Esophagus muscularis mucosa (tissue), 4 donors: ENCODE measurements at places on chromosomes 2 and 18. TPM values are rescaled to one million over a fixed set of nuclear protein-coding genes. Genes with fewer than 3 reads are reported as not detected.

GRCh38 chr2:168699844-168700417, 102.5 kb upstream of the NOSTRIN start:
- DNase-seq, result peak; percentile 94

Gene SNX17
- 110 TPM for total RNA-seq

DNA sequence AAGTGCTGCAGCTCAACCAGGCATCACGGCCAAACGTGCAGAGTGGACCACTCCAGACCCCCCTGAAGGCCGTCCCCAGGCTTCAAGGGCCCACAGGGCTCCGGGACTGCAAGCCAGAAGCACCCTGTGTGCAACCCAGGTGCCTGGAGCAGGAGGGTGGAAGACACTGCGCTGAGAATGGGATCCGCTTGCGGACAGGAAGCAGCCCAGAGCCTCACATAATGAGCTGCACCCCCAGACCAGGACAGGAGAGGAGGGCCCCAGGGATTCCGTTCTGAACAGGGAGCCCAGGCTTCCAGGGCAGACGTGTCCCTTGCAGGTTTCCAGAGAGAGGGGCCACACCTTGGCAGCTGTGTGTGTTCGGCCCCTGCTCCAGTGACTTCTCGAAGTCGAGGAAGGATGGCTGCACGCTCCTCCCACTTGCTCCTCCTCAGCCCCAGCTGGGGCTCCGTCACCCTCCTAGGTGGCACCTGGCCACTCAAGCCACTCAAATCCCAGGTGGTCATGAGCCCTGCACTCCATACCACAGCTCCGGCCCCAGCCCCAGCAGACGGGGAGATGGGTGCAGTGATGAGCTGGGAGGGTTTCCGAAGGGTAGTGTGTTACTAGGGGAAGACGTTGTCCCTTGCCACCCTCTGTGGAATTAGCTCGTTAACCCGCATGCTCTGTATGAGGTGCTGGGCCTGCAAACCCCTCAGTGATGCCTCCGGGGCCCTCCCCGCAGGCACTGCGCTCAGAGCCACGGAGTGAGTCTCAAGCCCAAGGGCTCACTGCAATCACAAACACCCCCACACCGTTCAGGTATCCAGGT, 79.2 kb downstream of the NDUFA10 start:
- no peak for DNase-seq

DNA sequence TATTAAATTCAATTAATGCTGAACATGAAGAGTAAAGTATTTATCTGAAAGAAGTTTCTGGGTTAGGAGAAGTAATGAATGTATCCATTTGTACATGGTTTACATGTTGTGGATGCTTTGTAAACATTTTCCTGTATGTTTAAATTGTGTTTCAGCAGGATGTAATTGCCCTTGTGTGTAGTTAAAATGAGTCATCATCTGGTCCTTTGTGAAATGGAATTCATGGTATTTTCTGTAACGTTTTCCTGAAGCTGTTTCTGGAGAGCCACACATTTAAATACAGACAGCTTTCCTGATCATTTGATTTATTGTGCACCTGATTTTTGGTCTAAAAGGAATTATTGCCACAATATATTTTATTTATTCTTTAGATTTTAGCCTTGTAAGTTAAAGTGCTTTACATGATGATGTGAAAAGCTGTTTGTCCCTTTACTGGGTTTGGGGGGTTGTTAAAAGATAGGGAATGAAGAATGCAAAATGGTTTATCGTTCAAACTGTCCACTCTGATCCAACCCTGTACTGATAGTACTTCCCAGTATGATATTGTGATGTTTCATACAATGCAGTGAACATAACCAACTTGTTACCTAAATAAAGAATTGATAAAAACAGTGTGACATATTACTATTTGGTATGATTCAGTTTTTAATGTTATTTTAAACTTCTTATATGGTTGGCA, 41.7 kb upstream of the SLC3A1 start:
- DNase-seq, result no peak

DNA sequence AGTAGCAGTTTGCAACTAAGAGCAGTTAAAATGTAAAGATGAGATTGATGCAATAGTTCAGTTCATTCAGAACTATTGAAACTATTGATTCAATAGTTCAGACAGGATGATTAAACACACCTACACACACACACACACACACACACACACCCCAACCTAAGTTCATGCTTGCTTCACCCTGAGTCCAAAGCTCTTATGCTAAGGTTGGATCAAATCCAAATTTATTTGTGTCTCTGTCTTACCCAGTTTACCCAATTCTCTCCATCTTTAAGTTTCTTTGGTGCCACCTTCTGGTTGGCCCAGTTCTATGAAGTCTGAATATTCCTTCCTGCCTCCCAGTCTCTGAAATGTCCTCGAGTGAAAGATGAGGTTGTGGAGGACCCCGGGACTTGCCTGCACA, 5.1 kb downstream of the SERPINB8 start:
- DNase-seq, result no peak

GRCh38 chr2:64244037-64244416, 99.8 kb upstream of the PELI1 start:
- no peak for DNase-seq

Gene SCYGR4
- total RNA-seq, result not detected

Gene CFC1
- not detected for total RNA-seq

Gene OTOF
- total RNA-seq, result 1.5 TPM

Gene PKDCC
- total RNA-seq, result 102 TPM

GRCh38 chr18:3982541-3982940, 472.6 kb downstream of the DLGAP1 start:
- DNase-seq, result no peak

DNA sequence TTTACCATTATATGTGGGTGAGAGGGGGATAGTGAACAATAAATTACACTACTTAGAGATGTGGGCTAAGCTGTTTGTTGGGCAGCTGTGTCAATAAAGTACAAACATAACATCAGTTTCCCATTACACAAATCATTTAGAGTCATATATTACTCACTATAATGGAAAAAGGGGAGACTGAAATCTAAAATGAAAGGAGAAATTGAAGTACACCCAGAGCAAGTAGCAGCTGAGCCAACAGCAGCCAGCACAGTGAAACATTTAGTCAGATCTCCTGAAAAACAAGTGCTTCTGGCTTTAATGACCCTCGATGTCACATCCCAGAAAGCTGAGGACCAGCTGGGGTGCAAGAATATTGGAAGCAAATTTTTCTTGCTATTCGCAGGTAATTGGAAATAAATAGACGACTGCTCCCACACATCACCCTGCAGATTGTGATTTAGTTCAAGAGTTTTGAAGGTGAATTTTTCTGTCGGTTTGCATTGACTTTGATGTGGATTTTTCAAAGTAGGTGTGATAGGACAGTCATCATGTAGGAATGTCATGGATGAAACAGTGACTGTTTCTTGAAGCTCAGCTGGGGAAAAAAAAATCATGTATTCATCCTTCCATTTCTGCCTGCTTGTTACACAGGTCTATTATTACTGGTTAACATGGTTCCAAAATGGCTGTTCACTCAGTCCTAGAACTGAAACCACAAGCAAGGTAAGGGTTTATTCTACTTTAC, 1607.3 kb upstream of the CELF4 start:
- no peak for DNase-seq

DNA sequence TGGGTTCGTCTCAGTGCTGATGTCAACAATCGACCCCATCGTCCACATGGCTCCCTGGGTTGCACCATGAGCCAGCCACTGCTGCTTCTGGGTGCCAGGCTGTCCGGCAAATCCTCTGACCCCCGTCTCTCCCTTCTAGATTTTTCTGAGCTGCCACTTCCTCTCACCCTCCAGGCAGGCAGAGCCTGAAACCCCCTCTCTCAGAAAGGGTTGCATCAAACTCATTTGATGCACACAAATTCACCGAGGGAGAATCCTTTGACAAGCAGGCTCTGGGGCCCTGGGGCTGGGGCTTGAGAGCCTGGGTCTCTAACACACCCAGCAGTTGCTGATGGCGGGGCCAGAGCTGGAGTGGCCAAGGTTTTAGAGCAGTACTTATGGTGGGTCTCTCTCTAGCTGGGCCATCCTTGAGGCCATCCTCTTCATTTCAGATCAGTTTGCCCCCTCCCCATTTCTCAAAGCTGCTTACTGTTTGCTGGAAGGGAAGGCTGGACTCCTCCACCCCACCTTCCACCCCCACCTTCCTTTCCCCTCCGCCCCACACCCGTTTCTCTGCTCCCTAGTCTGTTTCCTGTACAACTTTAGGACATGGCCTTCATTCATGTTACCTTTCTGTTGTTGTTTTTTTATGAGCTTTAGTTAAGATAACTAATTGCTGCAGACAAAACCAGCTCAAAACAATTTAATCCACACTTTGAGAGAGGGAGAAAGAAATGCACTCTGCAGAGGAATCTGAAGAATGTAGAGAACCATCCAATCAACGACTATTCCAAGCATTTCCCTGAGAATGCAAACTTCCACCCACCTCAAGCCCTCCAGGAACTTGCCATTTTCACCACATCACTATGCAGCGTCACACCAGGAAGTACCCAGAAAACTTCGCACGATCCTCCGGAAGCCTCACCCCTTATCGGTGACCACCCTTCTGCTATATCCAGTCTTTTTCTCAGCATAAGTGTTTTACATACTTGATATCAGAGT, 69.5 kb downstream of the ARL4C start:
- no peak for DNase-seq

DNA sequence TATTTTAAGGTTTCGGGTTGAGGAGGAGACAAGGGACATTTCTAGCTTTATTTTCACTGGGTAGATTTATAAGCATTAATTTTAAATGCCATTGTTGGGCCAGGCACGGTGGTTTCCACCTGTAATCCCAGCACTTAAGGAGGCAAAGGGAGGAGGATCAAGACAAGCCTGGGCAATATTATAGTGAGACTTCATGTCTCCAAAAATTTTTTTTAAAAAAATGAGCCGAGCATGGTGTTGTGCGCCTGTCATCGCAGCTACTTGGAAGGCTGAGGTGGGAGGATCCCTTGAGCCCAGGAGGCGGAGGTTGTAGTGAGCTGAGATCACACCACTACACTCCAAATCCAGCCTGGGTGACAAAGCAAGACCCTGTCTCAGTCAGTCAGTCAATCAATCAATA, 45.0 kb downstream of the MBD5 start:
- DNase-seq, result no peak

DNA sequence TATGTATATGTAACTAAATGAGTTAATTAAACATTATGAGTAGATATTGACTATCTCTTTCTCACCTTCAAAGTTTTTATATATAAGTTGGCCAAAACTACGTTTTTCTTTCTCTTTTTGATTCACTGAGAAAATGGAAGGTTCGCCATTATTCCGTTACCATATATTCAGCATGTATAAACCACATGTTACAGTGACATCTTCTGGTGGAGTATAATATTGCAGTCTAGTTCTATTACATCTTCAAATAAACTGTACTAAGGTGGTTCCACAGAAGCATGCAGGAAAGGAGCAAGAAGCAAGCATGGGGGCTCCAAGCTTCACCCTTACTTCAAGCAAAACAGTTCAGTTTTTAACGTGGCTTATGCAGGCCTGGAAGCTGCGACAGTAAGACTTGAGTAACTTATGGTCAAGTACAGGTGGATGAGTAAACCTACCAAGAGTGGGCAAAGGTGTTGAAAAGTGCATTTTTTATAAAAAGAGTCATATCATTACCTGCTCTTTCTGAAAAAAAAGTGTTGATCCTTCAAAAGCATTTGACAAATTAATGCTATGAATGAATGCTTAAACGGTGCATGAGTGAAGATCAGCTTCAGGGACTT, 129.8 kb upstream of the RAB6C start:
- DNase-seq, result no peak

- DNase-seq, result no peak
Measured at GRCh38 chr2:75428646-75429443, 131.9 kb downstream of the EVA1A start.

- peak; percentile 62 for DNase-seq
Measured at GRCh38 chr18:75574187-75574586, 146.7 kb upstream of the SMIM21 start.

- DNase-seq, result peak; percentile 50
Measured at GRCh38 chr2:196336207-196336606, 164.8 kb upstream of the STK17B start.

Gene CABYR
- total RNA-seq, result 3.3 TPM

DNA sequence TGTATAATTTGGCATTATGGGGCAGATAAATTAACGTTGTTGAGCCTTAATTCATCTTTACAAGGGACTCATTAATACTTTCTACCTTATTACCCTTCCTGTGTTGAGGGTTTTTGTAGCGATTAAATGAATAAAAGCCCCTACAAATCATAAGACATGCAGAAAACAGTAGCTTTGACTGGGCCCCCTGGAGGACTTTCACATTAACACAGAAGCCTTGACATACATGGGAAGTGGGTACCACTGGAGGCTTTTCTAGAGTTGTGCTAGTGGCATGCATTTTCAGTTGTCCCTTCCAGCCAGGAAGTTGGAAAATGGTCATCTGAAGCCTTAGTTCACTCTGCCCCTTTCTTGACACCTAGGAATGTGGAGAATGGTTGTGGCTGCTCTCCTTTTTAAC, 30.2 kb downstream of the MTA3 start:
- no peak for DNase-seq

DNA sequence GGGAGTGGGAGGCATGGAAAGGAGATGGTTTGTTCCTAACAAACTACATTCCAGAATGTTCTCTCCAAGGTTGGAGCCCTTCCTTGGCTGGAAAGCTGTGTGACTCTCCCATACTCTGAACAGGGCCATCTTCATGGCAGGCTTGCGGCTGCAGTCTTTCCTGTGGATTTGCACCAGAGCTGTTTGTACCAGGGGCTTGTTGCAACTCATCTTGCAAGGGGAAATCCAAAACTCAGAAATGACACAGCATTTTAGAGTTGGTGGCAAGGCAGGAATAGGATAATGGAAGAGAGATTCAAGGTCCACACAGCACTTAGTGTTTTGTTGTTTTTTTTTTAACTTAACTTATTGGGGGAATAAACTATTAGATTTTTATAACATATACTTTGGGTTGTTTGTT, 73.7 kb upstream of the ZNF516 start:
- DNase-seq, result no peak

Gene METTL8
- 34.8 TPM for total RNA-seq

GRCh38 chr2:139925903-139926302, 1145.7 kb upstream of the NXPH2 start:
- no peak for DNase-seq

- peak; percentile 97 for DNase-seq
Measured at GRCh38 chr2:20635675-20636584, 15.0 kb downstream of the HS1BP3 start.

GRCh38 chr2:72128843-72129227, 18.8 kb downstream of the CYP26B1 start:
- no peak for DNase-seq

DNA sequence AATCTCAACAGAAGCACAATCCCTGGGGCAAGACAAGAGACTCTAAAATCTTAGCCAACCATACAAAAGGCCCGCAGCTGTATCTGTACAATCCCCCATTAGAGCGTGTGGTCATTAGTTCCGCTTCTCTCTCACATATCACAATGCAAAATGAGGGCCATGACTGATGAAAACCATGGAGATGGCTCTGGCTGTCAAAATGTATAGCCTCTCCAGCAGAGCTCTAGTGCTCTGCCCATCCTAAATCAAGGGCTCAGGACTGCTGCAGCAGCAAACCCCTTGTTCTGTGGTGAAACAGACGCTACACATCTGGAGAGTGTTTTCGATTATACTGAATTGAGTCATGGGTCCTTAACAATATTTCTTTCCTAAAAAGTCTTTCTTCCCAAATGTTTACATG, 221.0 kb downstream of the PID1 start:
- DNase-seq, result no peak
